Stimulated activated CD4-positive, alpha-beta T cell treated with anti-CD3 and anti-CD28 coated beads, Interleukin-15, amount 100 ng/mL, for 1 hour (primary cell): ENCODE measurements at places on chromosomes 3 and 15.

- DNase-seq = no peak
These were observed 665.5 kb downstream of the NTRK3 start for GRCh38 chr15:87591042-87591441.

GRCh38 chr3:12005951-12006625, 1.9 kb downstream of the SYN2 start:
- no peak for DNase-seq

DNA sequence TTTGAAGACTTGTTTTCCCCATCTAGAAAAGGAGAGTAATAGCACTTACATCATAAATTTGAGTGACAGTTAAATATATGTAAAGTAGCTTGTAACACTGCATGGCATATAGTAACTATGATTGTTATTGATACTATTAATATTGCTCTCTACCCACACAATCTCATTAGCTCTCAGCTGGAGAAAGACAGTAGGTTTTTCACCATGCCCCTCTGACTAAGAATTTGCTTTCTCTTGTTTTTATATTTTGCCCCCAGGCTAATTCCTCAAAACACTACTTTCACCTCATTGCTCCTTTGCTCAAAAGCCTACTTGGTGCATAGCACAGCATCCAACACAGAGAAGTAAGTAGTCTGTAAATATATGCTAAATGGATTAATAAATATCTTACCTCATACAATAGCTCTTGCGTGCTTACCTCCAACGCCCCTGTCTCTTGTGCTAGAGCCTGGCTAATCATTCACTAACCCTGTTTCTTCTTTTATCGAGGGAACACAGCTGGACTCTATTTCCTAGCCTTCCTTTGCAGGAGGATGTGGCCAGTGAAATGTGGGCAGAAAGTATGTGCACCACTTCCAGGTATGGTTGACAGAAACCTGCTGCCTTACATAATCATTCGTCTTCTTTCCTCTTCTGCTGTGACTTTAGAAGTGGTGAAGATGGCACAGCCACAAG, 190.0 kb downstream of the PLCH1 start:
- DNase-seq = no peak

- DNase-seq = no peak
These were observed 14.2 kb downstream of the ZNF80 start for GRCh38 chr3:114223143-114223542.

- DNase-seq = no peak
These were observed 31.6 kb upstream of the RAP2B start for GRCh38 chr3:153130312-153130977.

- DNase-seq = no peak
These were observed 456 bp upstream of the TMEM62 start for GRCh38 chr15:43132830-43133429.

DNA sequence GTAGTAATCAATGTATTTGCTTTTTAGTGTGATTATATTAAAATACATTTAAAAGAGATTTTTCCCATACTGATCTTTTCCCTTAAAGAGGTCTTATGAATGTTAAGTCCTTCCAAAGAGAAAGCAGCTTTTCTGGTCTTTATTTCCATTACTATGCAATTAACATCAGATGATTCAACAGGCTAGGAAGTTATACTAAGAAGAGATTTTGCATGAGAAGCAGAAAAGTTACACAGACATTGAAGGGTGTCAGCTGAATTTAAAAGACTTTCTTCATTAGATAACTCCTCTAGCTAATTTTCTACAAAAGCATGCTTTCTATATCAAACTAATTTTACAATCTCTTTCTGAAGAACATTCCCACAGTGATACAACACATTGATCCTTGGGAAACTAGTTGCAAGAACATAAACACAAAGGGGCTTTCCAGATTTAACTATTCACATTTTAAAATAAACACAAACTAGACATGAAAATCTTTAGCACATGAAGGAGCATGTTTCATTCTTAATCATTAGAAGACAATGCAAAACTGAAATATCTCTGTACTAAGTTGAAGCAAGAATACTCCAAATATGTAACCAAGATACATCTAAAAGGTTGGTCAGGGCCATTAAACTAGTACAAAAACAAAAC, 965.8 kb downstream of the ROBO1 start:
- no peak for DNase-seq

GRCh38 chr3:5430701-5431100, 243.2 kb downstream of the EDEM1 start:
- no peak for DNase-seq

DNA sequence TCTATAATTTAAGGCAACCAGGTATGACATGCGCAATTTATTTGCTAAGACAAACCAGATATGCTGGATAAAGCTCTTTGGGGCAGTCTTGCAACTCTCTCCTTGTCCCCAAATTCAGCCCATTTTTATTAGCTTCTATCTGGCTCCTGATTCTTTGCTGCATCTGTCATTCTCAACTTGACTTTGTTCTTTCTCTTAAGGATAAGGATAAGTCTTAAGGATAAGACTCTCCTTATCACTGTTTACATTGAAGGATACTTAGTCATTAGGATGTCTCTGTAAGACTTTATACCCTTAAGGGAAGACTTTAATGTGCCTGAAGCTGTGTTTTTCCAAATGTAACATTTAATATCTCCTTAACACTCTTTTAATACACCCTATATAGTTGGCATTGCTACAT, 49.2 kb downstream of the ALCAM start:
- no peak for DNase-seq

DNA sequence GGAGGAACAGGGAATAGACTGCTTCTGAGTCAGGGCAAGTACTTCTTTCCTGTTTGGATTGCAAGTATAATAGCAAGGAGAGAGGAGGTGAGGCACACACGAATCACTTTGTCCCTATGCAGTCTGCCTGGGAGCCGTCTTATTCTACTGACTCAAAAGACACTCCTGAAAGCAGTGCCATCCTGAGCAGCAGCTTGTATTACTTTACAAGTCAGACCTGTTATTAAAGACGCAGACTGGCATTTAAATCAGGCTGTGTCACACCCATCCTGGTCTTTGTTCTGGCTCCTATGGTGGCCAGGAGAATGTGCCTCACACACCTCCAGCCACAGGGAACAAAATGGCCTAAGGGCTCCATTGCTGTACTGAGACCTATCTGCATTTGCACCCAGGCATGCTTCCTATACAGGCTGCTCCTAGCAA, 17.9 kb upstream of the SQOR start:
- no peak for DNase-seq

DNA sequence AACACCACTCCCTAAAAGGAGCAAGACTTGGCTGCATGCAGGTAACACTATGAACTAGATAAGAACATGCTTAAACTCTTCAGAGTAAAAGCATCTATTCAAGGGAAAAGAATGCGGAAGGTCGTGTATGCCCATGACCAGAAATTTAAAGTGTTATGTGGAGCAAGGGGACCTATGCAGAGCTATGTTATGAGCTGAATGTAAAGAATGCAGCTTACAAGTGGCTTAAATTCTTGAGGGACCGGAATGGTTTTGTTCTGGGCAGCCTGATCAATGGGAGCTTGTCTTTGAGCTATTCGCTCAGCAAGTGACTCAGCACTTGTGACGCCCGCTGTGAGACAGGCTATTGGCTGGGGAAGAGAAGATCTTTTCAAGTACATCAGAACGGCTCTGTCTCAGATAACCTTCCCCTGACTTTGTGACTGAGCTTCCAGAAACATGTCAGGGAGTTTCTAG, 367.5 kb upstream of the THBS1 start:
- DNase-seq = no peak

DNA sequence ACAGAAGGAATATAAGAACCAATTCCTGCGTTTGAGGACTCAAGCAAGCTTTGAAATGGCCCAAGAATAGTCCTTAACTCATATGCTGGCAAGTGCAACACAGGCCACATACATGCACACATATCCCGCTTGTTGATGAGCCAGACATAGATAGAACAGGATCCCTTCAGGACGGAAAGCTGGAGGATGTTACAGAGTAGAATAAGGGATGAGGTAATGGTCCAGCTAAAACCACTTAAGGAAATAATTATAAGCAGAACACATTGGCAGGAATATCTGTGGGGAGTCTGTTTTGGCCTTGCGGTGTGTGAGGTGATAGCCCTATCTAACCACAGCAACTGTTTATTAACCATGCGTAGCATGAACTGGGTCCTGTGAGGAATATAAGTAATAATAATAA, 25.0 kb downstream of the SCG3 start:
- no peak for DNase-seq

GRCh38 chr3:56839784-56840715, 38.3 kb upstream of the ARHGEF3 start:
- DNase-seq = no peak

DNA sequence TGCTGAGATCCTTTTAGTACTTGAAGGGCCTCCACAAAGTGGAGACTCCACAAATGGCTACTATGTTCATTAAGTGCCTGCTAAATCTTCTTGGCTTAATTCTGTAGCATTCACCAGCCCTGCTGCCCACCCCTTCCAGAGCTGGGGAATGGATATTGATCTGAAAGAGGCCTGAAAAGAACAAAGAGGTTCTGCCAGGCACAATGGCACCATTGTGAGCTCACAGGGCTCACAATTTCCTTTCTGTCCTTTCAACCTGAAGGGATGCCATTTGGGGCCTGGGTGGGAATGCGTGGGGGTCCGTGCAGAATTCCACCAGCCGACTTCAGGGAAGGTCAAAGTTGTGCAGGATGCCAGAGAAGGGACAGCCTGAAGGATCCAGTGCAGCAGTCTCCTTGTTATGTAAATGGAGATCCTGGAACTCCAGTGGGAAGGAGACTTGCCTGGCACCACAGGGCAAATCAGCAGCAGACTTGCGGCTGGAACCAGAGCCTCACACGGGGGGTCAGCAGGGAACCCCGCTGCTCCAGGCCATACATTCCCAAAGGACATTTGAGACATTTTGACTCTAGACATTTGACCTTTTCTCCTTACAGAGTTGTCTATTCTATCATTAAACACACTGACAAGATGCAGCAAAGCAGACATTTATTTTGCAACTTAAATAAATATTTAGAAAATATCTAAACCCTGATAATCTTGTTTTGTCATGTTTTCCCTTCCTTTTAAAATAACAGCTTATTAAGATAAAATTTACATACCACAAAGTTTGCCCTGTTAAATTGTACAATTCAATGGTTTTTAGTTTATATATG, 21.5 kb upstream of the MORF4L1 start:
- no peak for DNase-seq

- DNase-seq = no peak
These were observed 14.5 kb downstream of the NBEAL2 start for GRCh38 chr3:46993986-46994385.

GRCh38 chr3:153305189-153305588, 143.2 kb downstream of the RAP2B start:
- DNase-seq = no peak

DNA sequence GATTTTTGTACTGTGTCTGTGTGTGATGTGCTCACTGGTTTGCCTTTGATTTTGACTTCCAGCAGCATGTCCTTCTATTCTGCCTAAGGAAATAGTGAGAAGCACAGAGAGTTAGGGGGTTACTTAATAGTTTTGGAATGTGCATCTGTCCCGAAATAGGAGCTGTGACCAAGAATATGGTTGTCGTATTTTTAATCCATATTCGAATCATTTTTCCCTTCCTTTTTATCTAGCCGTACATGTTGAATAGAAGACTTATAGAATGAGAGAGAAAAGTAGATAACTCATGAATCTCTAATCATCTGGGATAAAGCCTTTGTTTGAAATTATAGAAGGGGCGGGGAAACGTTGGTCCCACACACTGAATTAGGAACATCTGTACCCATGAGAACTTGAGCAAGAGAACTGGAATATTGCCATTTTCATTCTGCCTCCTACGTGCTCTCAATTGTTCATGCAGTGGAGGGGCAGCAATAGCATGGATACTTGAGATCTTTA, 23.6 kb downstream of the CRTC3 start:
- DNase-seq = no peak

- DNase-seq = no peak
These were observed at the start of gene CHRNA7 for GRCh38 chr15:32029862-32030781. Gene CHRNA7 (plus strand): TSS chr15:32030515. CDS start chr15:32030595, 80 bp downstream.
